ENCODE measurements at places on chromosomes 3 and 15.

DNA sequence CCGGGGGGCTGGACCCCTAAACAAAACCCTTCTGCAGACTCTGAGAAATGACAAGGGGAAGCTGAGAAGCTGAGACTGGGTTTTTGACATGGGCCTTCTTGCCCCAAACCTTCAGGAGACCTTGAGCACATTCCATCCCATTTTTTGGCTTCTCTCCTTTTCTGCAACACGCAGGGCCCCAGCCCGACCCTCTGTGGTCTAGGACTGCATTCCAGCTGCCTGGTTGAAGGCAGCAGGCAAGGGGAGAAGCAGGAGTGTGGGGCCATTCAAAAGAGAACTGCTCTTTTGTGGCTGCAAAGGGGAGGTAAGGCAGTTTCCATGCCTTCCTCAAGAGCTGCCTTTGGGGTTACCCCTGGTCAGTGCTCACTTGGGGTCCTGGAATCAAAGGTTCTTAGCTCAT lies 263.0 kb downstream of the TLE3 start:
- no peak for DNase-seq

- no peak for DNase-seq
These were observed 185.7 kb upstream of the TOPAZ1 start for GRCh38 chr3:44055951-44056350.

DNA sequence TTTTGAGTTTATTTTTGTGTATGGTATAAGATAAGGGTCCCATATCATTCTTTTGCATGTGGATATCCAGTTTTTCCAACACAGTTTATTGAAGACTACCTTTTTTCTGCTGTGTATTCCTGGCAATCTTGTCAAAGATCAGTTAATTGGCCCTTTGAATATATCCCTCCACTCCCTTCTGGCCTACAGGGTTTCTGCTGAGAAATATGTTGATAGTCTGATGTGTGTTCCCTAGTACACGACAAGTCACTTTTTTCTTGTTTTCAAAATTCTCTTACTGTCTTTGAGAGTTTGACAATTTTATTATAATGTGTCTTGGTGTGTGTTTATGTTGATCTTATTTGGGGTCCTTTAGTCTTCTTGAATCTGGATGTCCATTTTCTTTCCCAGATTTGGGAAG lies 129.2 kb downstream of the ISL2 start:
- DNase-seq, result no peak

GRCh38 chr15:89740137-89740536 lies 10.9 kb downstream of the MESP1 start:
- no peak for DNase-seq

- peak; percentile 67 for DNase-seq
These were observed 2.5 kb downstream of the ANP32A start for GRCh38 chr15:68818066-68818768.

DNA sequence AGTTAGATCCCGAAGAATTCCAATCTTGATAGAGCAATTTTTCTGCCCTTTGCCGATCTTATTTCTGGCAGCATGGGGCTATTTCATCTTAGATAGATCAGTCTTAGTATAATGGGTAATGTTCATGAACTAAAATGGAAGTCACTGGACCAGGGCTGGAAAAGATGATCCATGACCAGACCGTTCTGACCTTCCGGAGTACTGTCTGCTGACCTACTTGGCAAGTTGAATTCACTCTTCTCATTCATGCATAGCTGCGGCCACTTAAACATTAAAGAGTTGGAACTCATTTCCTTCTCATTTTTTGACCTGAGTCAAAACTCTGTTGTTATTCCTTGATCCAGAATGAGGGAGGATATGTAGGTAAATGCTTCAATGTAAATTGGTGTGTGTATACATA lies 32.5 kb downstream of the GMNC start:
- DNase-seq, result no peak

DNA sequence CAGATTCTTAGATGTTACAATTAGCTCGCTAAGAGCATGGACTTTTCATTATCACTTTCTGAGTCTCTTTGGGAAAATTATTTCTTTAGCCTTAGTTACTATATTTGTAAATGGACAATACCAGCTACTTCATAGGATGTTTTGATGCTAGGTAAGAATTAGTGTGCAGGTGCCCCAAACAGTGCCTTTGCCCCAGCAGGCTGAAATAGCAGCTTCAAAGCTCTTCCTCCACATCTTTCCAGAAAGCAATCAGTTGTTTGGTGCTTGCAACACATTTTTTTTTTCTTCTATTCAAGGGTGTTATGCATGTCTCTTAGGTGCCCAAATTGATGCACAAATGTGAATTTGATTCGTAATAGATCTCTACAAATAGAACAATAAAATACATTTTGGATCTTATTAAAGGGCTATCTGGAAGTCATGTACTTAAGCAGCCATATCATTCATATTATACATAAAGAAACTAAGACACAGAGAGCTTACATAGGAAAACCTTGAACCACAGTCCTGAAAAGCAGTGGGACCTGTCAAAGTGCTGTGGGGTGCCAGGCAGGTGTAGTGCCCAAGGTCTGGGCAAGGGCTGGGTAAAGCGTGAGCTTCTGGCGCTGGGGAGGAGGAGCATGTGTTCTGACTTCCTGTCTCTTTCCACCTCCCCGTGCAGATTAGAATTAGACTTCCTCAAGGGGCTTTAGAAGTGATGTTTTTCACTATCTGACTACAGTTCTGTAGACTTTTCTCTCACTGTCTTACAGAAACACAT lies 62.9 kb downstream of the FNDC3B start:
- DNase-seq, result no peak

GRCh38 chr15:95169541-95170459 lies 938.4 kb downstream of the MCTP2 start:
- no peak for DNase-seq

- DNase-seq, result no peak
These were observed 571.8 kb downstream of the TUSC7 start for GRCh38 chr3:117281371-117281770.

DNA sequence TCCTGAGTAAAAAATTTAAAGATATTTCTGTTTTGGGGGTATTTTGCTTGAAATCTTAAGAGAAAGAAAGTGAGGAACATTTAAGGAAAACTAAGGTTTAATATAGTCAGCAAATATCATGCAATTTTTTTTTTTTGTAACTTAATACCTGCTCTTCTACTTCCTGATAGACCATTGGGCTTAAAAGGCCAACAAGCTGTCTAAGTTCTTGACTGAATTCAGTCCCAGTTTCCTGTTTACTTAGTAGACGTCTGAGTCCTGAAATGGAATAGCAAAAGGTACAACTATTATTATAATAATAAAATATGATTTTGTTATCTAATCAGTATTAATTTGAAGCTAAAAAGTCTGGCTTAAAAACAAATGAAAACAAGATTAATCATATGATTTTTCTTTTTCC lies 37.9 kb downstream of the IQCB1 start:
- DNase-seq, result no peak

DNA sequence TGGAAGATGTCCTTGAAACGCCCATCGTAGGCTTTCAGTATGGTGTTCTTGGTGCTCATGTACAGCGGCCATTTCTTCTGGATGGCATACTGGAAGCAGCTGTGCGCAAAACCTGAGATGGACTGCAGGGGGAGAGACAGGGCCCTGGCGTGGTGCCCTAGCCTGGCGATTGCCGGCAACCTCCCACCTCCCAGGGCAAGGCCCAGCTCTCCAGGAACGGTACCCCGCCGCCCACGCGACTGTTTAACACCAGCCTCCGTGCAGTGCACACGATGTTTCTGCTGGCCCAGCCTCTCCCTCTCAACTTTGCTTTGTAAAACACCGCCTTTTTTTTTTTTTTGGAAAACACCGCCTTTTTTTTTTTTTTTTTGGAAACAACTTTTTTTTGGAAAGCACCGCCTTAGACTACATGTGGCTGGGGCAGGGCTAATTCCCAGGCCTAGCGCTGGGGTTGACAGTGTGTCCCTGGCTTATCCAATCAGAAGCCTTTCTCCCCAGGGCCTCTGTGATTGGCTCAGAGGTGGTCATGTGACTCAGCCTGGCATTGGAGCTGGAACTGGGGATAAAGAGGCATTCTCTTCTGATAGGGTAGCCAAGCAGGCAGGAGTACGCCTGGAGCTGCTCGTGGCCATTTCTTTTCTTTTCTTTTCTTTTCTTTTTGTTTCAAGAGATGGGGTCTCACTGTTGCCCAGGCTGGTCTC lies 14.7 kb downstream of the IDH2 start:
- DNase-seq, result no peak

DNA sequence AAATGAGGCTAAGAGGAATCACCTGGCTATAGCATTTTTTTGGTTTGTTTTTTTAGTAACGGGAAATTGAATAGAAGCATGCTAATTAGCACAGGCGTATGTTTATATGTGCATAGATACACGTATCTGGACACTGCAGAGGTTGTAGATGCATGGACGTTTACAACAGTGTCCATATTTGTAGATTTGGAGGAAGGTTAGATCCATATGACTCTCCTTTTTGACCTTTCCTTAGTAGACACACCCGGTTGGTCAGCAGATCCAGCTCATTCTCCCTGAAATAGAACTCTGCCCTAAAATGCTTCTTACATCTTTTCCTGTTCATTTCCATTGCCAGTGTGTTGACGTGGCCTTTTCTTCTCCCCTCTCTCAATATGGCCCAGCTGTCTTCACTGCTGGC lies 60.1 kb downstream of the SLCO3A1 start:
- DNase-seq, result no peak

DNA sequence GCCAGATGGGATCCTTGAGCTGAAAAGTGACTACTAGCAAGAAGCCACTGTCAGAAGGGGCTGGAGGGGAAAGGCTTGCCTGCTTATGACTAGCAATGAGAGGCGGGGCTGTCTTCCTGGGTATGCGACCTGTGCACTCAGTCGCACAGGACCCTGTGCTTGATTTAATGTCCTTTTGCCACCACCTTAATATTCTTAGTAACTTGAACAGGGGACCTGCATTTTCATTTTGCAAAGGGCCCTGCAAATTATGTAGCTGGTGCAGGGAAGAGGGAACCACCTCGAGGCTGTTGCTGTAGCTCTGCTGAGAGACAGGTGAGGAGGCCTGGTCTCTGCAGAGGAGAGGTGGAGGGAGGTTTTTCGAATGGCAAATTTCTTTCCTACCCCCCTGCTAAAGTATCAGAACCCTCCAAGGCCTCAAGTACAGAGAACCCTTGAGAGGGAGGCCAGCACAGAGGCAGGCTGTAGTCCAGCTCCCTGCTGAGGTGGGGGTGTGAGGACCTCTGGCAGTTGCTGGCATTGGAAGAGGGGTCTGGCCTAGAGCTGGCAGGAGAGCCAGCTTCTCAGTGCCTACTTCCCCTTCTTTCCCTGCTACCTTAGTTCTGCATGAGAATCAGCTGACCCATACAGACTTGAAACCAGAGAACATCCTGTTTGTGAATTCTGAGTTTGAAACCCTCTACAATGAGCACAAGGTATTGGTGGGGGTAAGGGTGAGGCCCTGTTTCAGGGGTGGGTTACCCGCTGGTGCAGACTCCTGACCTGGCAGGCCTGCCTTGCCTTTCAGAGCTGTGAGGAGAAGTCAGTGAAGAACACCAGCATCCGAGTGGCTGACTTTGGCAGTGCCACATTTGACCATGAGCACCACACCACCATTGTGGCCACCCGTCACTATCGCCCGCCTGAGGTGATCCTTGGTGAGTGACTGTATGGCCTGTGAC lies 11.4 kb downstream of the CLK3 start:
- DNase-seq, result no peak

DNA sequence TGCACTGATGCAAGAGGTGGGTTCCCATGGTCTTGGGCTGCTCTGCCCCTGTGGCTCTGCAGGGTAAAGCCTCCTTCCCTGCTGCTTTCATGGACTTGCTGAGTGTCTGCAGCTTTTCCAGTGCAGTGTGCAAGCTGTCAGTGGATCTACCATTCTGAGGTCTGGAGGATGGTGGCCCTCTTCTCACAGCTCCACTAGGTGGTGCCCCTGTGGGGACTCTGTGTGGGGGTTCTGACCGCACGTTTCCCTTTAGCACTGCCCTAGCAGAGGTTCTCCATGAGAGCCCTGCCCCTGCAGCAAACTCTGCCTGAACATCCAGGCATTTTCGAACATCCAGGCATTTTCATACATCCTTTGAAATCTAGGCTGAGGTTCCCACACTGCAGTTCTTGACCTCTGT lies 329.8 kb upstream of the NAALADL2 start:
- no peak for DNase-seq

- DNase-seq, result no peak
These were observed 8.9 kb downstream of the NSUN3 start for GRCh38 chr3:94071713-94072284.

DNA sequence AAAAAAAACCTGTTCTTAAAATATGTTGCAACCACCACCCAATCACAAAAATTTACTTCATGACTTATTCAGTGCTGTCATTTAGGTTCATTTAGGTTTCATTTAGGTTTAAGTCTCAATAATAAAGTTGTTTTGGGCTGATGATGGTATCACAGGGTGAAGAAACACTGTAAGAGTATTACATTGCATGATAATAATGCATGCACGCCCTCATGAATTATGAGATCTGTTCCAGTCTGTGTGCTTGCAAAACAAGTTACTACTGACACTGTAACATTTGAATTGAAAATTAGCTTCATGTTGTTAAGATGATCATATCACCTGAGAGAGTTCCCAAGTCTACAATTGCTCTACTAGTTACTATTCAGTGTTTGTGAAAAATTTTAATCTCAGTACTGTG lies at the start of gene AADACL2:
Gene AADACL2, plus strand, starts transcription at position 315 of the 400 bp plus-strand sequence. CDS start 109 bp downstream, outside the sequence.
- DNase-seq, result no peak

DNA sequence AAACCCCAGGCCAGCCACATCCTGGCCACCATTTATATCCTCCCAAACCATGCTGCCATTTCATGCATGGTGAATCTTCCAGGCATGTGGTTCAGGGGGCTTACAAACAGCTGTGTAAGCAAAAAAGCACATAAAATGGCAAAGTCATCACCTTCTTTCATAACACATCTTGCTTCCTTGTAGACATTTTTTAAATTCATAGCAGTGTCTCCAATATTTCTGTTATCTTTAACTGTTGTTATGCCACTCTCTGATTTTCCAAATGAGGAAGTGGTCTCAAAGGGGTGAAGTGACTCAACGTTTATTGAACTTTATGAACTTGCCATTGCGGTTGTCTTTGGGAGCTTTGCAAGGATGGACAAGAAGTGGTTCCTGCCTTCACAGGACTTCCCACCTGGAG lies 264.4 kb downstream of the MEX3B start:
- DNase-seq, result no peak

GRCh38 chr3:125433611-125434041 lies 58.5 kb upstream of the ZNF148 start:
- no peak for DNase-seq

- no peak for DNase-seq
These were observed 10.5 kb upstream of the SLITRK3 start for GRCh38 chr3:165206454-165207266.

GRCh38 chr3:99721633-99722007 lies 83.2 kb downstream of the COL8A1 start:
- DNase-seq, result no peak

DNA sequence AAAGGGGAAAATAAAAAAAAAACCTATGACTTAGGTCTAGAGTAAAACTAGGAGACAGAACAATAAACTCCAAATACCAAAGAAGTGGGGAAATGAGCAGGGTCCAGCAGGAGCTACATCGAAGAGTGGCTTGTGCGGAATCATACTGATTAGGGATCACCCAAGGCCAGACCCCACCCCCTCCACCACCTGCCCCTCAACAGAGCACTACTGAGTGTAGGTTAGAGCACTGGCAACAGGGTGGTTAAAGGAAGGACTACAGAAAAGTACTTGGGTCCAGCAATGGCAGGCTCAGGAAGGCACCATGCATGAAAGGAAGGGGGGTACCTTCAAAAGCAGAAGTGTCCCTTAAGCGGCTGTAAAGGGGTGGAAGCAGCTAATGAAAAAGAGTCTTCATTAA lies 96.2 kb downstream of the UBE3A start:
- no peak for DNase-seq
